ENCODE measurements at places on chromosomes 16 and 17.

GRCh38 chr17:70377654-70378053, 208.3 kb downstream of the KCNJ2 start:
- DNase-seq: no peak

GRCh38 chr17:10061111-10061845, 137.1 kb downstream of the GAS7 start:
- no peak for DNase-seq

DNA sequence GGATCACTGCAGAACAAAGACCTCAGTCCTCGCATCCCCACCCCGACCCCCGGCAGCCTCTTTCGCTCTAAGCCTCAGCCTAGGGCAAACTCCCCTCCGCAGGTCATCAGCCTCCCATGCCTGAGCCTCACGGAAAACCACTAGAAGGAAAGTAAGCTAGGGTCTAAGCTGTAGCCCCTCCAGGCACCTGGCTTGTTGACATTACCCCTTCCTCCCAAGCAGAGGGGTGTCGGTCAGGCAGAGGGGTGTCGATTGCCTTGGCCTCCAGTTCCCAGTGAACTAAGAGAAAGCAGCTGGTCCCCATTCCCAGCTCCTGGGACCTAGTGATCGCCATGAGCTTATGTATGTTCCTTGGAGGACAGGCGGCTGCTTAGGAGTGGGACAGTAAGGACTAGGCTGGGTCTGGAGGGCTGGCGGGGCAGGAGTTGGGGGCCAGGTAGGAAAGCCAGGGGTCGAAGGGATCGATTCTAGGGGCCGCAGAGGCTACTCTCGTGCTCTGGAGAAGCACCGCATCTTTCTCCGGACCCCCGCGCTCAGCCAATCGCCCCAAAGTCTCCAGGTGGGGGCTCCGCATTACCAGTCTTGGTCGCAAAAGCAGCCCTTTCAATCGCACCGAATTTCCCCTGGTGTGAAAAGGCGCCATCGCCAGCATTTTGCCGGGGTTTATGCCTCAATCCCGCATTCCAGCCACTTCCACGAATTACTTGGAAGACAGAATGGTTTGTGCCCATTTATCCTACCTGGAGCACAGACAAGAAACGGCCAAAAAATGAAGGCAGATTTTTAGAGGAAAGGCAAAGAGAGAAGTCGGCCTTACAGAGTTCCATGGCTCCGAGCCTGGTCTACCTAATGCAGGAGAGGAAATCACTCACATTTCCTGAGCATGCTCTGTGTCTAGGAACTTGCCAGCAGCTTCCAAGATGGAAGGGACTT, 21.3 kb upstream of the HOXB13 start:
- DNase-seq: no peak

DNA sequence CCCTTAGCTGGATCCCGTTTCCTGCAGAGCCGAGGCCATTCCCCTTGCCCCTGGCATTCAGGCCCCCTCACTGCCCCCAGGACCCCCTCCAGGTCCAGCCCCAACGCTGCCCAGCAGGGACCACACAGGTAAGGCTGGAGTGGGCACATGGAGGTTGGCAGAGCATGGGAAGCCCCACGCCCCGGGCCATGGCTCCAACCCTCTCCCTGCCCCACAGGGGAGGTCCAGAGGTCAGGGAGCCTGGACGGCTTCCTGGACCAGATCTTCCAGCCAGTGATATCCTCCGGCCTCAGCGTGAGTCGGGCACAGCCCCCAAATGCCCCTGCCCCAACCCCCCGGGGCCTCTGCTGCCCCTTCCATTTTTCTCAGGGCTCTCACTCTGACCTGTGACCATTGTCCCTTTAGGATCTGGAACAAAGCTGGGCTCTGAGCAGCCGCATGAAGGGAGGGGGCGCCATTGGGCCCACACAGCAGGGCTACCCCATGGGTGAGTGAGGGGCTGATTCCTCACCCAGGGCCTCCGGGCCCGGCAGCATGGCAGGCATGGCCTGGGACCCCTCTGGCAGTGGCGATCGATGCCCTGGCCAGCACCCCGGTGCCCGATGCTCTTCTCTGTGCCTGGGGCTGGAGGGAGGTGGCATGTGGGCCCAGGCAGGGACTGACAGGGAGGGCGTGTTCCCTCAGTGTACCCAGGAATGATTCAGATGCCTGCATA, 18.5 kb upstream of the SMIM5 start:
- no peak for DNase-seq

DNA sequence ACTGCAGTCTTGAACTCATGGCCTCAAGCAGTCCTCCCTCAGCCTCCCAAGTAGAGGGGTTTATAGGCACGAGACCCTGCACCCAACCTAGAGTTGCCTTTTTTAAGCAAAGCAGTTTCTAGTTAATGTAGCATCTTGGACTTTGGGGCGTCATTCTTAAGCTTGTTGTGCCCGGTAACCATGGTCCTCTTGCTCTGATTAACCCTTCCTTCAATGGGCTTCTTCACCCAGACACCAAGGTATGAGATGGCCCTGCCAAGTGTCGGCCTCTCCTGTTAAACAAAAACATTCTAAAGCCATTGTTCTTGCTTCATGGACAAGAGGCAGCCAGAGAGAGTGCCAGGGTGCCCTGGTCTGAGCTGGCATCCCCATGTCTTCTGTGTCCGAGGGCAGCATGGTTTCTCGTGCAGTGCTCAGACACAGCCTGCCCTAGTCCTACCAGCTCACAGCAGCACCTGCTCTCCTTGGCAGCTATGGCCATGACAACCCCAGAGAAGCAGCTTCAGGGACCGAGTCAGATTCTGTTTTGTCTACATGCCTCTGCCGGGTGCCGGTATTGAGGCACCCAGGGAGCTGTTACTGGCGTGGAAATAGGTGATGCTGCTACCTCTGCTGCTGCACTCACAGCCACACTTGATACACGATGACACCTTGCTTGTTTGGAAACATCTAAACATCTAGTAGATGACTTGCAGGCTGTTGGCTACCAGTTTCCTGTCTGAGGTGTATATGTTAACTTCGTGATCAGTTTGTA, 3.3 kb downstream of the RPL13 start:
- no peak for DNase-seq

- no peak for DNase-seq
Observed at GRCh38 chr16:83402967-83403366, 404.8 kb upstream of the HSBP1 start.

DNA sequence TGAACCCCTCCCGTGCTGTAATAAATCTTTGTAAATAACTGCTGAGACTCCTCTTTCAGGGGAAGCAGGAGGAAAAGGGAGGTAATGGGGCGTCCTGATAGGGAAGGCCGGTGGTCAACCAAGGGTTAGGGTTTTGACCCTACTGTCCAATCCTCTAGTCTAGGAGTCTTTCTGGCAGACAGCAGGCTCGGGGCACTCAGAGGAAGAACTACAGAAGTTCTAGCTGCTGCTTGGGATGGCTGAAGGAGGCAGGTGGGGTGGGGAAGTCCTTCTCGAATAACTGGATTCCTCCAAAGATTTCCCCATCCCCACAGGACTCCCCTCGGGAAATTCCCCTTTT, 387 bp upstream of the STARD3 start:
- DNase-seq: no peak

GRCh38 chr17:59786213-59786535, 78.7 kb downstream of the VMP1 start:
- no peak for DNase-seq

DNA sequence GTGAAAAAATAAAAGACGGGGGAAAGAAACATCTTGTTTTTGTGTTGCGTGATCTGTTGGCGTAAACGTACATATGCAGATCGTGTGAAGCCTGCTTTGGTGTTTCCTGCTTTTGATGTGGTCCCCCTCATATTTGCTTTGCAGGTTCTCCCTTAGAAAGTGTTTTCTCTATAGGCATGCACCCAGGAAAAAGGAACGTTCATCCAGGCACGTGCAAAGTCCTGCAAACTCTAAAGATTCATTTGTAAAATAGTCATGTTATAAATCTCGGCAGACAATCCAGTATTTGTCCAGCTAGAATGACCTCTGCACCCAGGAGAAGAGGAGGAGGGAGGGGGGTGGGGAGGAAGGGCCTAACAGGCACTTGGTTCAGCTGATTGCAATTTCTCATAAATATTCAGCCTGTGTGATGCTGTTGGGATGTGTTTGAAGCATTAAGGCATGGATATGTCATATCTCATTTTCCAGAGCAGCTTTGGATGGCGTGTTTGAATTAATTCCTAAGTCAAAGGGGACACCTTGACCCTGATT, 40.3 kb upstream of the DDX52 start:
- DNase-seq: peak; percentile 7

DNA sequence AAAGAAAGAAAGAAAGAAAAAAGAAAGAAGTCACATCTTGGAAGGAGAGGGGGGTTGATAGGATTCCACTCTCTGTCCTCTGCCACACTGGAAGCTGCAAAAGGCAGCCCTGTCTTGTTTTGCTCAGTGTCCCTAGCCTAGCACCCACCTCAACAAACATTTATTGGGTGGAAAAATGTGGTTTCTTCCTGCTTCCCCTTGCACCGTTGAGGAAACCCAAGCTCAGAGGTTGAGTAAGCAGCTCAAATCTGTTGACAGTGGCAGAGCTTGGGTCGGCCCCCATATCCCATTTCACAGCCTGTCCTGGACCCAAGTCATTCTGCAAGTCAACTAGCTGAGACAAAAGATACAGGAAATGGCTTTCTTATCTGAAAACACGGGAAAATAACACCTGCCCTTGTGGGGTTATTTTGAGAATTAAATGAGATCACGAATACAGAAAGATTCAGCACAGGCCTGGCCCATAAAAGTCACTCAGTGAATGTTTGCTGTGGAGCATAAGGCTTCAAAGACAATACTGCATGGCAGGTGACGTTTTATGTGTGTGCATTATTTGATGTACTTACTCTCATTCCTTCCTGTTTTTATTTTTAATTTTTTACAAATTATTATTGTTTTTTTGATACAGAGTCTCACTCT, 63.6 kb downstream of the SCNN1B start:
- no peak for DNase-seq

DNA sequence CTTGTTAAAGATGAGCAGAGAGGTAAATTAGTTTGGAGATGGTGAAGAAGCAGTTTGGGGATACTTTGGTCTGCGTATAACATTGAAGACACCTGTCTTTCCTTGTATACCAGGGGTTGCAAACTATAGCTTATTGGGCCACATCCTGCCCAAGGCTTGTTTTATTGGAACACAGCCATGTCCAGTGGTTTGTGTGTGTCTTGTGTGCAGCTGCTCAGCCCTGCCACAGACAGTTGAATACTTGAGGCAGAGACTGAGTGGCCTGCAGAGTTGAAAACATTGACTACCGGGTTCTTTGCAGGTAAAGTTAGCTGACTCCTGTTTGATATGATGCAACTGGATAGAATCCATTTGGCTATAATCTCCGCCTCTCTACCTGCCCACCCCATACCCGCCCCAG, 224.4 kb downstream of the PRKCA start:
- DNase-seq: peak; percentile 75
